ENCODE measurements at places on chromosomes 1 and 21.

DNA sequence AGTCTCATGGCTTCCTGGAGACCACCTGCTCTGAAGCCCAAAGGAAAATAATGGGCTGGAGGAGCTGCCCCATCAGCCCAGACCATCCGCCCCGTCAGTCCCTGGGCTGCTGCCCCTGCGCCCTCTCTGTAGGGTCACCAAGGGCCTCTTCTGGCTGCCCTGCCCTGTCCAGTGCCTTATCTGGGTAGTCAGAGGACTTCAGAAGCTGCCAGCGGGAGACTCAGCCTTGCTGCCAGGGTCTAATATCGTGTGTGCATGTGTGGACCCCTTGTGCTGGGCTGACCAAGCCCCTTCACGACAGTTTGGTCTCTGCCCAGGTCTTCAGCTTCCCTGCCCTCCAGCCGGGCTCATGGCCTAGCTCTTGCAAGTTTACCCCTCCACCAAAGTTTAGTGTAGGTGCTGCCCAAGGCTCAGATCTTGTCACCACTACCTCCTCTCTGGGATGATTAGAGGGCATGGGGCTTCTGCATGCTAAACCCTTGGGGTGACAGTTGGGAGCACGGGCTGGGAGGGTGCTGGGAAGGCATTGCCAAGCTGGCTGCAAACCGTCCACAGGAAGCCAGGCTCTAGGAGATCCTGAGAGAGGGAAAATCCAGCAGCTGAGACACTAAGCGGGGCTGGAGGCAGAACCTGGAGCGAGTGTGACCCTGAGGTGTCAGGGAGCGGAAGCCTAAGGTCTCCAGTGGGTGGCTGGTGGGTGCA lies 20.6 kb downstream of the NENF start:
- DNase-seq = no peak

GRCh38 chr1:214920337-214920736 lies 162.2 kb upstream of the KCNK2 start:
- DNase-seq = no peak

DNA sequence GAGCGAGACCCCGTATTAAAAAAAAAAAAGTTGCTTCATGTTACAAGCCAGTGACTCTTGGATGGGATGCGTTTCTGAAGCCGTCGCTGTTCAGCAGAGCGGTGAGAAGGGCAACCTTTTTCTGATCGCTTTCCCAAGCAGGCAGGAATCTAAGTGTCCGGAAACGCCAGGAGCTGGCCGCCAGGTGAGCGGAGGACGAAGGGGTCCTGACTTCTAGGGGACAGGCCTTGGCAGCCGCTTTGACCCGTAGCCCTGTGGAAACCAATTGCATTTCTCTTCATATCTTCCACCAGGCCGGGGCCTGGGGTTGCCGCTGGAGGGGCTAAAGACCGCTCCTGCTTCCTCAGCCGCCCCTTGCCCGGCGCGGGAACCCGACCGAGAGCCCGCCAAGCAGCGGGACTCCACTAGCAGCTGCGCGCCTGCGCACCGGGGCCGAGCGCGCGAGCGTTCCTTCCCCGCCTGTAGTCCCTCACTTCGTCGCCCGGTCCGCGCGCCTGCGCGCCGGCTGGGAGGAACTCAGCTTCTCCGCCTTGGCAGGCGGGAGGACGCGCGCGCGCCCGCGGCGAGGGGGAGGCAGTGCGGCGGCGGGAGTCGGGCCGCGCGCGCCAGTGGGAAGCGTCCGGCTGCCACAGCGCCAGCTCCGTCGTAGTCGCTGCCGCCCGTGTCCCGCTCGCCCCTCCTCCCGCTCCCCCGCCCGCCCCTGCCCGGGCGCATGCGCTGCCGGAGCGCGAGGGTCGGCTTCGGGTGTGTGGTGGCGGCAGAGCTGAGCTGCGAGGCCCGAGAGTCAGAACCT lies at the start of gene SPEN:
TSS of gene SPEN (plus strand) at position 608 of the 793 bp plus-strand sequence. CDS start 361 bp downstream, outside the sequence.
- peak; percentile 97 for DNase-seq

- no peak for DNase-seq
Measured at GRCh38 chr1:77333501-77333900, 51.7 kb downstream of the AK5 start.

DNA sequence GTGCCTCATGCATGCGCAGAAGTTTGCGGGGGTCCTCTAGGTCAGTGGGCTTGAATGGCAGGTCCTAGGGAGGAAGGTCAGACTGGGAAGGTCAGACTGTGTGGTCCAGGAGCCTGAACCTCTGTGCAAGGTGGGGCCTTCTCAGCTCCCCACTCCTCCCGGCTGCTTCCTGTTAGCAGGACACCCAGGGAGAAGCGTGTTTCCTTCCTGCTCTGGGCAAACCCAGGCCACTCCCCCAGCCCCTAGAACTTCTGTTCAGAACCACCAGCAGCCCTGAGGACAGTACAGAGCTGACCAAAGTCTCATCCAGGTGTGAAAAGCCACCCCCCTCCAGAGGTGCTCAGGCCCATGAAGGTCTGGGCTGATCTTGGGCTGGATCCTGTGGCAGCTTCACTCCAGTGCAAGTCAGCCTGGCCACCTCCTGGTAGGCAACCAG lies 29.9 kb downstream of the NAV1 start:
- no peak for DNase-seq

DNA sequence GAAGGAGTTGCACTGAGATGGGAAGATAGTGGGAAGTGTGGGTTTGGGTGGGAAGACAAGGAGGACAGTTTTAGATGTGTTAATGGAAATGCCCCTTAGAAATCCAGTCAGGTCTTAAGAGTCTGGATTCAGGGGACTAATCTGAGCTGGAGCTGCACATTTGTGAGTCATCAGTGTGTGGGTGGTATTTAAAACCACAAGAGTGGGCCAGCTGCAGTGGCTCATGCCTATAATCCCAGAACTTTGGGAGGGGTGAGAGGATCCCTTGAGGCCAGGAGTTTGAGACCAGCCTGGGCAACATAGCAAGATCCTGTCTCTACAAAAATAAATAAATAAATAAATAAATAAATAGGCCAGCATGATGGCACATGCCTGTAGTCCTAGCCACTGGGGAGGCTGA lies 40.9 kb upstream of the SLC6A9 start:
- DNase-seq = no peak

- no peak for DNase-seq
Measured at GRCh38 chr21:23130308-23130707, 2132.1 kb downstream of the NCAM2 start.

DNA sequence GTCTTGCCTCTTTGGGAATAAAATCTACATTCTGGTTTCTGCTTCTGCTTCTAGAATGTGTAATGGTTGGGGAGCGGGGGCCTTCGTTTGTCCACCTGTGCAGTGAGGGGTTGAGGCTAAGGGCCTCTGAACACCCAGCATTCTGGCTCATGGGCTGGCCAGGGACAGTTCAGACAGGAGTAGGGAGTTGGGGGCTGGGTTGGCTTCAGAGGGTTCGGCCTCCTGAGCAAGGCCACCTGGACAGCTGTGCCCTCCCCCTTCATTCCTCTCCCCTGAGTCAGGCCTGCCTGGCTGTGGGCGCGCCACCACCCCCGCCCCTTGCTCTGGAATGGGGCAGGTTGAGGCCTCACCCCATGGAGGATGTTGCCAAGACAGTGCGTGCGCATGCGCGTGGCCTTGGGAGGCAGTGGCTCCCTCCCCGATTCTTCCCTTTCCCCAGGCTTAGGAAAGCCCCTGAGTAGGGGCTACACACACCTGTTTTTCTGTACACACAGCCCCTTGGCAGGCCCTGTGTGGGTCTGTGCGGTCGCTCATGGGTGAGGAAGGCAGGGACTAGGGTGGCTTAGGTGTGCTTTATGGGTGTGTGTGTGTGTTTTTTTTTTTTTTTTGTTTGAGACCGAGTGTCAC lies 57.0 kb downstream of the YARS1 start:
- DNase-seq = no peak

DNA sequence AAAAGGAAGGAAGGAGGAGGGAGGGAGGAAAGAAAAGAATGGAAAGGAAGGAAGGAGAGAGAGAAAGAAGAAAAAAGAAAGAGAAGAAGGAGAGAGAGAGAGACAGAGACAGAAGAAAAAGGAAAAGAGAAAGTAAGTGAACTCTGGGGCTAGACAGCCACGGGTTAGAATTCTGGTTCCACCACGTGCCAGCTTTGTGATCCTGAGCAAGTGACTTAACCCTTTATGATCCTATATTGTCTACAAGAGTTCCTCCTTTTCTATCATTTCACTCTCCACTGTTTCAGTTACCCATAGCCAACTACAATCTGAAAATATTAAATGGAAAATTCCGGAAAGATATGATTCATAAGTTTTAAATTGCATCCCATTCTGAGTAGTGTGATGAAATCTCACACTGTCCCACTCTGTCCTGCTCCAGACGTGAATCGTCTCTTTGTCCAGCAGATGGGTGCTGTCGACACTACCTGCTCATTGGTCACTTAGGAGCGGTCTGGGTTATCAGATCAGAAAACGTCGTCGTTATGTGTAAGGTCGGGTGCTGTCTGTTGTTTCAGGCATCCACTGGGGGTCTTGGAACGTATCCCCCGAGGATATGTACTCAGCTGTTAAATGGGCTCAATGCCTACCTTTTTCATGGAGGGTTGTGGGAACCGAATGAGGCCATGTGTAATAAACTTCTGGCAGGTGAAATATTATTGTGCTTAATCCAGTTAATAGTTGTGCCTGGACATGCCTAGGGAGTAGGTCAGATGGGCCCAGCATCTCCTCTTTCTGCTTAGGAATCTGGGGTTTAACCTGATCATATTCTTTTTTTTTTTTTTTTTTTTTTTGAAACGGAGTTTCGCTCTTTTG lies 19.1 kb downstream of the TMEM51 start:
- no peak for DNase-seq

GRCh38 chr1:183023601-183024316 lies 539 bp downstream of the LAMC1 start:
- peak; percentile 14 for DNase-seq

GRCh38 chr1:2439369-2439768 lies 27.0 kb upstream of the PEX10 start:
- no peak for DNase-seq

GRCh38 chr1:158121604-158122254 lies 59.0 kb upstream of the CD1D start:
- DNase-seq = no peak

DNA sequence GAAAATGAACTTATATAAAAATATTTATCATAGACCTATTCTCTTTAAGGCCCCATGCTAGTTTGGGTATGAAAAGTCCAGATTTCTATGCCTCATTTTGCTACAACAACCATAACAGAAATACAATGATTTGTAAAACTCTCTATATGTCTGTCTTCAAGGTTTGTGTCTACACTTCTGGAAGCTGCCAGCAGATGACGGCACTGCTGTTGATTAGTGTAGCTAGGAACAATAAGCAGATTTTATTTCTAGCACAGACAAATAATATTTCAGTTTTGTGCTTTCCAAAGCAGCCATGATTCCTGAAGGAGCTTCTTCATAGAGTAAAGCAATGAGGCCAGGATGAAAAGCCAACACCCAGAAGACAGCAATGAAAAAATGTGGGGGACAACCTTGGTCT lies 779.6 kb upstream of the ADGRL2 start:
- DNase-seq = no peak

- no peak for DNase-seq
Measured at GRCh38 chr1:206801467-206801866, 29.2 kb upstream of the IL10 start.

DNA sequence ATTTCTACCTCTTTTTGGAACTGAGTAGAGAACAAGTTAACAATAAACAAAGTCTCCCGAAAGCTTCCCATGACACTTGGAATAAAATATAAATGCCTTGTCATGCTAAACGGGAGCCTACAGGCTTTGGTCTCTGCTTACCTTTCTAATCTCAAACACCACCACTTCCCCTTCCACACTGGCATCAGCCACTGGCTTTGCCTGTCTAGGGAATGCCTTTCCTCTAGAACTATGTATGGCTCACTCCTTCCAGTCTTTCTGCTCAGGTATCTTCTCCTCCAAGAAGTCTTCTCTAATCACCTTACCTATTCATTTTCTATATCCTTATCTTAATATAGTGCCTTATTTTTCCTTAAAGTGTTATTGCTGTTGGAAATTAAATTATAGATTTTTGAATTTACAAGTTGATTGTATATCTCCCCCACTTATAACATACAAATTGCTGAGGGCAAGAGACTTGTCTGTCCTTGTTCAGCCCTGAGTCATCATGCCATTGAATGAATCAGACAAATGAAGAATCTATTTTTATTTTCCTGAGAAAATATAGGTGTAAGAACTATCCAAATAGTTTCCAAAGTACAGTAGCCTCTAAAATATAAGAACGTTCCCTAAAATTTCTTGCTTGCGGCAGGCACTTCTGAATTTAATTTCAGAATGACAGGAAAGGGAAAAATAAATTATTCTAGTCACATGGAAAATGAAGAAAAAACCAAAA lies 119.2 kb downstream of the TM2D1 start:
- DNase-seq = no peak

DNA sequence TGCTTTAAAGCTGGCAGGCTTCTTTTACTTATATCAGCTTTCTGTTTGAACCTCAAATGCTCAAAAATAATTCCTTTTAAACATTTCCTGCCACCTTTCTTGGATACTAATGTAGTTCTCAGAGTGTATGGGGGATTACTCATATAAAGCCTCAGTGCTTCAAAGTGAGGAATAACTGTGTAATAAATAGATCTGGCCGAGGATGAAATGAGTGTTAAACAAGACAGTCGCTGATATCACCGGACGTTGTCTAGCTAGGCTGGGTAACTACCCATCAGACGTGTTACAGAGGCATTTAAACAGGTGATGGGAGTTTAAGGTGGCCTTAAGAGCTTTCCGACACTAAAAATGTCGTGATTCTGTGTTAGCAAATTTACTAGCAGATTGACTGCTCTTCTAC lies 53.1 kb downstream of the VANGL2 start:
- no peak for DNase-seq

GRCh38 chr21:25903607-25904006 lies 168.8 kb downstream of the GABPA start:
- DNase-seq = no peak

- DNase-seq = no peak
Measured at GRCh38 chr1:84842748-84843231, 50.2 kb downstream of the LPAR3 start.

GRCh38 chr1:21786640-21787039 lies 3.7 kb upstream of the USP48 start:
- no peak for DNase-seq

DNA sequence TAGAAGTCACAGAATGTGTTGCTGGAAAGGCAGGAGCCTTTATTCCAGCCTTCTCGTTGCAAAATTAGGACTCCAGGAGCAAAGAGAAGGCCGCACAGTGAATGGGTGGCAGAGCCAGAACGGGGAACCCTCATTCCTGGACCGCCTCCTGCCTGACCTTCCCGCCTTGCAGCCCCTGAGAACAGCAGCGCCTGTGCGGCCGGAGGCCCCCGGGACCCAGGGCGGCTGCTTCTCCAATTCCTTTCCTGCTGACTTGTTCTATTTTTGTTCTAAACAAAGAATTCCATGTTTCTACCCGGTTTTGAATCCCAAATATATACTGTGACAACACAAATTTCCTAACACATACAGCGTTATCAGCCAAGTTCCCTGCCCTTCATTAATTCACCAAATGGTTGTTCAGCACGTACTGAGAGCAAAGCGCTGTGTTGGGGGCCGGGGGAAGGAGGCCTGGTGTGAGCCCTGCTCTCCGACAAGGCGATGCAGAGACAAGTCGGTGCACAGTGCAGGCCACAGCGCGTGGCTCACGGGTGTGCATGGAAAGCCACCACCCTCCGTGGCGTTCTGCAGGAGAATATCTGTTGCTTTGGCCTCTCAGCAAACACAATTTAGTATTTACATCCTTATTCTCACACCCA lies 31.9 kb upstream of the COL6A2 start:
- DNase-seq = no peak
